ENCODE measurements at places on chromosomes 7 and 10. TPM values are rescaled to one million over a fixed set of nuclear protein-coding genes. Genes with fewer than 3 reads are reported as not detected.

DNA sequence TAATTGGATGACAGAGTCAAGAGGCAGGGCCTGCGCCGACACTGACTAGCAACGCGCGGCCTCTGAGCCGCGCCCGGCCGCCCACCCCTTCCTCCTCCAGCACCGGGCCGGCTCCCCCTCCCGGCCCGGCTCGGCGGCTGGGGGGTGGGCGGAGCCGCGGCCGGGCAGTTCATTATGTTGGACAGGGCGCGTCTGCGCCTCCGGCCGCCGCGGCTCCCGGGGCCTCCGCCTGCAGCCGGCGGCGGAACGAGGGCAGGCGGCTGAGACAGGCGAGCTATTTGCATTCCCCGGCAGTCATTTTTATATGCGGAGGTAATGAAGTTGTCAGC is 106.7 kb downstream of the SNX10 start:
- no peak for DNase-seq

The CYP2C18 gene
- total RNA-seq = not detected

DNA sequence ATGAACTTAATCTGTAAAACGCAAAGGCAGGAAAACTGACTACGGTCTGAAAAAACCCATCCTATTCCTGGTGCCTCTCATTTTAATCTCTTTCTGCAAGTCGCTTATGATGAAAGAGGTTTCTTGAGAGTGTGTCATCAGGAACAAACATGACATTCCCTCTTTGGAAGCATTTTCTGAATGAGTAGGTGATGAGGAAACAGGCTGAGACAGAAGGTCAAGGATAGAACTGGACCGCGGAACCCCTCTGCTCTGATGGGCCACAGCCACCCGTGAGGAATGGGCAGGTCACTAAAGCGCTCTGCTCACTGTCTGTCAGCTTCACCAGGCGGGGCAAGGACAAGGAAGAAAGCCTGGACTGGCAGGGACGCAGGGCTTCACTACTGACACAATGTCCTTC is 28.6 kb downstream of the BEND7 start:
- no peak for DNase-seq

The SLC26A5 gene
- total RNA-seq = not detected

The LIPK gene
- not detected for total RNA-seq

DNA sequence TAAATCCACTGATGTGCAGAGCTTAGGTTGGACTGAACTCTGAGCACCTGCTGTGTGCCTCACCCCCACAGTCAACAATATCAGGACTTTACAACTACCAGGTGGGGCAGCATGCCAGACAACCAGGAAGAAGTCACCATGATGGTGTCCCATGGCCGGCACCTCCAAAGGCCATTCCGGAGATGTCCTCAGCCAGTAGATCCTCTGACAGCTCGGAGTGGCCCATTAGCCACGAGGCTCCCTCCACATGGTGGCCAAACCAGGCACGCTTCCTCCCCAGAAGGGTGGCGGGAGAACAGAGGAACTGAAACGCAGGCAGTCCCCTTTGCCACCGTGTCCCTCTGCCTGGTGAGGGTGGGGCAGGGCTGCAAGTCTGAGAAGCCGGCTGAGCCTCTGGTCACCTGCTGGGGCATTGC is 390.0 kb downstream of the TNS3 start:
- DNase-seq = no peak

GRCh38 chr10:17905491-17905890 is 46.2 kb upstream of the SLC39A12 start:
- DNase-seq = no peak

The GTF2IRD2 gene
- total RNA-seq = 8.6 TPM

The CTAGE4 gene
- not detected for total RNA-seq

- no peak for DNase-seq
Measured at GRCh38 chr10:77263700-77264099, 373.9 kb downstream of the KCNMA1 start.

- no peak for DNase-seq
Measured at GRCh38 chr7:36346260-36346831, 43.3 kb upstream of the ANLN start.

The PON1 gene
- not detected for total RNA-seq

The NOD1 gene
- total RNA-seq = 2.3 TPM

Measured in A673 (cell line).